Muscle of leg (tissue), 16 donors: ENCODE measurements at places on chromosomes 3 and 15. TPM values are rescaled to one million over a fixed set of nuclear protein-coding genes. Genes with fewer than 3 reads are reported as not detected.

DNA sequence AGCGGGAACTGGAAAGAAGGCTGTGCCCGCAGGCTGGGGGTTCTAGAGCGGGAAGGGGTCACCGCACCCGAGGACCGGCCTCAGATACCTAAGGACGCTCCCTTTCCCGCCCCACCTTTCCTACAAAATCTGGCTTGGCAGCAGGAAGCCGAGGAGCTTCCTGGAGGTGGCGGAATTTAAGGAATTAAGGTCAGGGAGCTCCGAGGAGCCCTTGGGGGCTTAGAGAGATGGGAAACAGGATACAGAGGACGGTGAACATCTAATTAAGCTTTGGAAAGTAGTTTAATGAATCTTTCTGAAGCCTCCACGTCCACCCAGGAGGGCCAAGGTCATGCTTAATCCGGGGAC lies 507 bp upstream of the AP3B2 start:
- no peak for DNase-seq

DNA sequence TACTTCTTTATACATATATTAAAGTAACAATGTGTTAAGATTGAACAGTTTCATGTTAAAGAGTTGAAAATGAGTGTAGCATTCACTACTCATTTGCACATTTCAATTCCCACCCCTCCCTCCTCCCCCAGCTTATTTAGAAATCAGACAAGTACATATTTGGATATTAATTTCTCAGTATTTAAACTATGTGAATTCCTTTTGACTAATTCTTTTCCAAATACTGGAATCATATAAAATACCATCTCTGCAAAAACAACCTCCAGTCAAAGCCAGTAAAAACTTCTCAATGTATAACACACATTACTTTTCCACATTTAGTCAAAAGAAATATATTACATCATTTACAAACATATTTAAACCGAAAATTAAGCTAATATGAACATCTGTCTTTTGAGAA lies 25.5 kb upstream of the SHC4 start:
- no peak for DNase-seq

DNA sequence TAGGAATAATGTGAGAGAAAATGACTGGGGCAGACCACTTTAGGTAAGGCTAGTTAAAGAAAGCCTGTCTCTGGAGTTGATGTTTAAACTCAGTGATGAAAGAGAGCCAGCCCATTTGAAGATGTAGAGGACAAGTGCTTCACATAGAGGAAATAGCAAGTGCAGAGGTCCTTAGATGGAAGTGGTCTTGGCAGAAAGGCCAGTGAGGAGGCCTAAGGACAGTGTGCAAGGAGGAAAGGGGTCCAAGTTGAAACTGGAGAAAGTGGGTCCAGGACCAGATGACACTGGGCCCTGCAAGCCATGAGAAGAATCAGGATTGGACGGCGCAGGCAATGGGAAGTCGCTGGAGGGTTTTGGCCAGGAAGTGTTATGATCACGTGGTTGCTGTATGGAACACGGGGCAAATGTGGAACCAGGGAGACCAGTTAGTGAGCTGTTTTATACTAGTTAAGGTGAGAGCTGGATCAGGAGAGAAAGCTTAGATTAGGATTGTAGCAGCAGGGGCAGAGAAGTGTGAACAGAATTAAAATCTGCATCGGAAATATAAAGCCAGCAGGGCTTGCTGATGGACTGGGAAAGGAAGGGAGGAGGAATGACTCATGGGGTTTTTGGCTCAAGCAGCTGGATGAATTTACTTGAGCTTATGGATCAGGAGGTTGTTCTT lies 48.0 kb upstream of the SCAANT1 start:
- peak; percentile 85 for DNase-seq

- no peak for DNase-seq
Measured at GRCh38 chr15:40296561-40297230, 11.0 kb downstream of the PLCB2 start.

DNA sequence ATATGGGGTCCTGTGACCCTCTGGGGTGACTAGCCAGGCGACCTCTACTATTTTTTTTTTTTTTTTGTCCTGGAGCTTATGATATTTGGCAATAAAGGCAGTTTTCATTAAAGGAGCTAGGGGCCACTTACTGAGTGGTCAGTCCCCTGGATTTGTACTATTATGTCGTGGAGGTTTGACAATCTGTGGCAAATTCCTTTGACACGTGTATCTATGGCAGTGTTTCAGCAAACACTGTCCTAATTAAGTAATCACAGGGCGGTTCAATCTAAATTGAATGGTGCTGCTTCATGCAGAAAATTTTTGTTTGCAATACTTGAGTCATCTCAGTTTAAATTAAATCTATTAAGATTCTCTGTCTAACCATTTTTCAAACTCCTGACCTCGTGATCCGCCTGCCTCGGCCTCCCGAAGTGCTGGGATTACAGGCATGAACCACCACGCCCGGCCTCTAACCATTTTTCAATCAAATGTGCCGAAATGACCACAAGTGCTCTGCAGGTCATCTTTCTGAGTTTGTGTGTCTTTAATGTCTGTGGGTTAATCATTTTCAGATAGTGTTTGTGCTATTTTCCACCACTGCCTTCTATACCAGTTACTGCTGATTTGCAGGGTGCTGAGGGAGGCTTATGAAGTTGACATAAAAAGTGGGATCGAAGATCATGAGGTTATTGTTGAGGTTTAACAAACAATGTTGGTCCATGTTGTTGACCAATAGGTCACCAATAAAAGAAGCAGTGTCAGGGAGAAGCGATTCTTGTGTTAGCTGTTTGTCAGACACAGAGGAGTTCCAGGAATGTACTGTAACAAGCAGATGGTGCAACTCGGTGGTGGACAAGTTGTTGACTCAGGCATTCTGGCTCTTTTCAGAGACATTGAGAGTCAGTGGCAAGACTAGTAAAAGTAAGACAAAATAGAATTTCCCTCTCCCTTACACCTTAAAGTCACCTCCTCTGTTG lies 18.6 kb upstream of the SLC2A2 start:
- no peak for DNase-seq

GRCh38 chr3:49165771-49166751 lies at the start of gene CCDC71:
Gene CCDC71 (minus strand): TSS chr3:49166331. CDS start chr3:49164208, 2,123 bp downstream.
- peak; percentile 85 for DNase-seq

GRCh38 chr15:32784581-32784980 lies 66.8 kb downstream of the GREM1 start:
- DNase-seq = no peak

DNA sequence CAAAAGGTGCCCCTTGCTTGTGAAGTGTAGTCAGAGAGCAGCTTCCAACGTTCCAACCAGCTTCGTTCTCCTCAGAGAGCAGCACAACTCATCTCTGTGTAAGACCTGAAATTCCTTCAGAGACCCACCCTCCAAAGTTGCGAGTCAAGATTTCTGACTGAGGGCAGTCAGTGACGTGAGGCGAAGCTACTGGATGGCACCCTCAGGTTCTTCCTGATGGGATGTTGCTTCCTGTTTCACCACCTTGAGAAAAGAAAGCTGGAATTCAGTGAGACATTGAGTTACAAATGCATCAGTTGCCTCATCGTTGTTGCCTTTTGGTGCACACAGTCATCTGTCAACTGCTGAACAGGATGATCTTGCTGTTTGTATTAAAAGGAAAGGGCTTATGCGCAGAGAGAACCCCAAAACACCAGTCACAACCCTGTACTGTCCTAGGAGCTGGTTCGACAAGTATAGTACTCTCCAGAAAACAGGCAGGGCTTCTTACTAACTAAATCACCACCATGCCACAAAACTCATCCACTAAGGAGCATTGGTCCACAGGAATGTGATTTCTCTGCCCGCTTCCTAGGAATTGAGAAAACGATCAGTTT lies at the start of gene CERS3:
Gene CERS3 (minus strand): TSS at position 118 of the 596 bp plus-strand sequence. CDS start 27,101 bp downstream, outside the sequence.
- no peak for DNase-seq

GRCh38 chr3:124831628-124832199 lies 55.5 kb downstream of the ITGB5 start:
- no peak for DNase-seq

- peak; percentile 91 for DNase-seq
Measured at GRCh38 chr3:177478170-177478867, 281.0 kb upstream of the TBL1XR1 start.

DNA sequence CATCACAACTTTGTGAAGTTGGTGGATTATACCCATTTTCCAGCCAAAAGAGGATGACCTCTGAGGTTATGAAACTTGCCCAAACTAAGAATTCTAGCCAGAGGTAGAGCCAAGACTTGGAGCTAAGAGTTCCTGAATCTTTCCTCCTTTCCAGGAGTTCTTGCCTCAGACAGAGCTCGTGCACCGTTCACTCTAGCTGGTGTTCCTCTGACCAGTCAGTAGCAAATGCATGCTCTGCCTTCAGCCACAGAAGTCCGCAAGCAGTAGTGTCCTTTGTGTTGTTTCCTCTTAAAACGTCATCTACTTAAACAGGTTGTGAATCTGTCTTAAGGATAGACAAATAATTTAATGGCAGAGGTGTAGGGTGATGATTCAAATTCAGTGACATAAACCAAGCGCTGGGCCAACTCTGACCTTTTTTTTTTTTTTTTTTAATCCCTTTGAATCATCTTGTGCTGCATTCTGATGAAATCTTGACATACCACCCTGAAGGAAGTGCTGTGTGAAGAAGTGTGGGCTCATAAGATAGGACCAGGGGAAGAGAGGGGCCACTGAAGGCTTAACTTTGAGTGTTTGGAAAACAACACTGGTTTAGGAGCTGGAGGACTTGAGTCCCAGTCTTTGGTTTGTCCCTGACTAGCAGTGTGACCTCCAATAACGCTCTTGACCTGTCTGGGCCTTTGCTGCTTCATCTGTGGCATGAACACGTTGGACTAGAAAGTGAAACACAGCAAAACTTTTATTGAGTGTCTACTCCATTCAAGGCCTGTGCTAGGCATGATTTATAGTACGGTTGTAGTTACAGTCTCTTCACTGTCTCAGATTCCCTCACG lies 53.4 kb downstream of the ITPR1 start:
- DNase-seq = no peak

- peak; percentile 70 for DNase-seq
Measured at GRCh38 chr3:72123908-72124441, 339.0 kb upstream of the PROK2 start.

GRCh38 chr15:96702589-96702988 lies 372.1 kb downstream of the NR2F2 start:
- DNase-seq = no peak

DNA sequence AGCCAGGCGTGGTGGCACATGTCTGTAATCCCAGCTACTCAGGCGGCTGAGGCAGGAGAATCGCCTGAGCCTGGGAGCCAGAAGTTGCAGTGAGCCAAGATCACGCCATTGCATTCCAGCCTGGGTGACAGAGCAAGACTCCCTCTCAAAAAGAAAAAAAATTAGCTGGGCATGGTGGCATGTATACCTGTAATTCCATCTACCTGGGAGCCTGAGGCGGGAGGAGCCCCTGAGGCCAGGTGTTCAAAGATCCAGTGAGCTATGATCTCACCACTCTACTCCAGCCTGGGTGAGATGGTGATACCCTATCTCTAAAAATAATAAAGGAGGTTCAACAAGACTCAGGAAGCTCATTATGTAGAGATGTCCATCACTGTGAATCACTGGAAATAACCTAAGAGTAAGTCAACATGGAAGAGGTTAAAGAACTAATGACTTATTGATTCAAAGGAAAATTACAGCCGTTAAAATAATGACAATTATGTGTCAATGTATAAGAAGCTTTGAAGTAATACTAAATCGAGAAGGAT lies 19.8 kb upstream of the RAB7A start:
- no peak for DNase-seq

GRCh38 chr15:70447928-70448698 lies 315.2 kb downstream of the UACA start:
- DNase-seq = peak; percentile 48

Gene ALDH1A2
- 24.7 TPM for total RNA-seq

Gene BMF
- 10.1 TPM for total RNA-seq
